ENCODE measurements at places on chromosomes 7 and 10.

- DNase-seq: no peak
Observed at GRCh38 chr7:131459256-131459655, 97.2 kb downstream of the PODXL start.

DNA sequence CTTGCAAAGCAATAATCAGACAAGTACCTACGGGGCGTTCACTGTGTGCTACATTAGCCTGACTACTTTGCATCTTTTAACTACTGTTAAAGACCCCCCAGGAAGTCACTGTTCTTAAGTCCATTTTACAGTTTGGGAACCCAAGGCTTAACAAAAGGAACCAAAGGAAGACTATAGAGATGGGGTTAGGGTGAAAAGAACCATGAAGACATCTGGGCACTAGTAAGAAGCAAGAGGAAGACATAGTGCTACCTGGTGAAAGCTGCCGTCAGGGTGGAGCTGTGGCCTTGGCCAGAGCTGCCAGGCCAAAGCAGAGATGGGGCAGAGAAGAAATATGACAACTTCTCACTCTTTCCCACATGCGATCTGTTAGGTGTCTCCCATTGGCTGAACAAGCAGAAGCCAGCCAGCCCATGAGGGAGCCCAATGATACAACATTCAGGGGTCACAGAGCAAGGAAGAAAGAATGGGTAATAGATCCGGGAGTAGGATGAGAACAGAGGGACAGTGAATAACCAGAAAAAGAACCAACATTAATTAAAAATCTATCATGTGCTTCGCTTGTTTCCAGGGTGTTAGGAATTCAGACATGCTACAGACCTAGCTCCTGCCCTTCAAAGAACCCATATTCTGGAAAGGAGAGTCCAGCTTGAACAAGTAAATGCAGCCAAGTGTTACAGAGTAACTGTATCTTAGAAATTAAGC lies 85.4 kb downstream of the ARID5B start:
- no peak for DNase-seq

DNA sequence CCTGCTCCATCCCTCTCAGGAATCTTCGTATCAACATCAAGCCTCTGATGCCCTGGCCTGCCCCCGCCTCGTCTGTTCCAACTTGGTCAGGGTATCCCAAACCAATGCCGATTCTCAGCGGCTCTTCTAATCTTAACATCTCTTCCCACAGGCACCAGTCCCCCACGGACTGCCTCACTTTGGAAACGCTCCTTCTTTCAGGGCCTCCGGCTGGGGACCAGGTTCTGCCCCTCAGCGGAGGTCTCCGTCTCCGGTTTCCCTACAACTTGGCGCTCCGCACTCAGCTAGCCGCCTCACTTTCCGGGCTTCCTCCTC lies 488 bp downstream of the ABCF2 start:
- no peak for DNase-seq

DNA sequence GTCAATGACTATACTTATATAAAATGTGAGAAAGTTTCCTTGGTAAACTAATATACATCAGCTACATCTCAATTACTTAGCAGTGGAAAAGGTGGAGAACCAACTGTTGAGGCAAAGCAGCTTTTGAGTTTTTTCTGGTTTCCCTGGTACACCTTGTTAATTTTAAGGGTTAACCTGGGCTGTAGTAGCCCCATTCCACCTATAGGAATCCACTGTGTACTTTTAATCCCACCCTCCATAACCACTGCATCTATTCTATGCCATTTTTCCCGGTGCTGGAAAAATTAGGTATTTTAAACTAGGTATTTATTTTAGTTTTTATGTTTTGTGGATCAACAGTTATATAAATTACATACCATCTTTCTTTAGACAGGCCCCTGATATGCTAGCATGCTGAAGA lies 42.4 kb downstream of the NRBF2 start:
- DNase-seq: no peak

DNA sequence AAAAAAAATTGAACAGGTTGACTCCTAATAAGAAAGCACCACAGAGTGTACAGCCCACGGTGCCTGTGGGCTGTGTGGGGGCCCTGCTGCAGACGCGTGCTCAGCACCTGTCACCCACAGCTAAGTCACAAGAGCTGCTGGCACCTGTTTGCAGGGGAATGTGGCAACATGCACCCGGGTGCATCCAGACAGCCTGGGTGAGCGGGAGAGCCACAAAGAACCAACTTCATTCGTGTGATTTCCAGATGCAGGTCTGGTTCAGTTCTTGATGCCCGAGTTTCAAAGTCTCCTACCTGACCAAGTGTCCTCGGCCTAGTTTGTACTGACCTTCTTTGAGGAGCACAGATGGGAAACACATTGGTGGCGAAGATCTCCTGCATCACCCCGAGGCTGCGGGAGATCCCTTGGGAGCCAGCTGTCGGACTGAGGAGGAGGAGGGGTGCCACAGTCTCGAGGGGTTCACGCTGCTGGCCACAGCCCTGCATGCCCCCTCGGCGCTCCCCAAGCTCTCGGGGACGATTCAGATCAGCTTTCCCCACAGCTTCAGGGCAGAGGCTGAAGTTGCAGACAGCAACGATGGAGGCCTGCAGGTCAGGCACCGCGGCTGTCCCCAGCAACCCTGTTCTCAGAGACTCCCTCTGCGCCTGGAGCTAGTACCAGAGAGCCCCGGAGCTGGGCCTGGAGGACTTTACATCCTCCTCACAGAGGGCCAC lies 35.3 kb downstream of the AMZ1 start:
- peak; percentile 7 for DNase-seq

DNA sequence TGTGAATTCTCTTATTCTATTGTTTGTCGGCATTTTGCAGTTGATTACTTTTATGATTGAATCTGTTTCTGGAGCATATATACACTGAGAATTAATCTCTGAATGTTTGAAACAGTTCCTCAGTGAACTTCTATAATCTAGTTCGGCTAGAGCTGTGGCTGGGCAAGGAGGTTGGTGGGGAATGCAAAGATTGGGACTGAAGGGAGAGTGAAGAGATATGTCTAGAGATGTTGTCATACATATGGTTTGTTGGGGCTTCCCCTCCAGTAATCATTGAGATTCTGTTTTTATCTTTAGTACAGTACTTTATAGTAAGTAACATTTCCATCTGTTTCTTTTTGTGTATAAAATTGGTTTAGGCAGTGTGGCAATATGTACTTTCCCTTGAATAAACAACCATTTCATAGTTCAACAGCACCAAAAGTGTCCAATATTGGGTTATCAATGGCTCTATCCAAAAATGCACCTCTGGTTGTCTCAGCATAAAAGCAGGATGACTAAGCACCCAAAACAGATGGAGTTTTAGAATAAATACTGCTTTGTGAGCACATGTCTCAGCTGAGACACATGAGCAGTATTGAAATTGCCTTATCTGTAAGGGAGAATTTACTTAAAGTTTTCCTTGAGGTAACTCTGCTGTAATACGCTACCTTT lies 36.7 kb downstream of the WAC start:
- no peak for DNase-seq

GRCh38 chr7:8084836-8085235 lies 116.2 kb downstream of the GLCCI1 start:
- DNase-seq: no peak

GRCh38 chr7:2990949-2991470 lies 52.7 kb downstream of the CARD11 start:
- no peak for DNase-seq

GRCh38 chr10:37067576-37067975 lies 57.8 kb upstream of the ANKRD30A start:
- DNase-seq: no peak

DNA sequence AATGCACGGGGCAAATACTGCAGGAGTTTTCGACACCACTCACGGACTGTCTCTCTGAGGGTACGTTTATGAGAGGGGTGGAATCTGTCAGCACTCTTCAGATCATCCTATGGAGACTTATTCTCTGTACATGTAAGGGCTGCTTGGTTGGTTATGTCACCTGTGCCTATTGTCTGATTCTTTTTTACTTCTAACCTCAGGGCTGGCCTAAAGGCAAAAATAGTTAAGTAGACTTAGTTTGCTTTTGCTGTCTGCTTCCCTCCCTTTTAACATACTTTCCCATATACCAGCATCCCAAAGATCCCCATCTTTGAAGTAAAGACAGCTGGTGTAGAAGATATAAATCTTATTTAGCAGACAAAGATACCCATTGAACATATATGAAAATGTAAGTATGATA lies 105.9 kb downstream of the PRKG1 start:
- no peak for DNase-seq

DNA sequence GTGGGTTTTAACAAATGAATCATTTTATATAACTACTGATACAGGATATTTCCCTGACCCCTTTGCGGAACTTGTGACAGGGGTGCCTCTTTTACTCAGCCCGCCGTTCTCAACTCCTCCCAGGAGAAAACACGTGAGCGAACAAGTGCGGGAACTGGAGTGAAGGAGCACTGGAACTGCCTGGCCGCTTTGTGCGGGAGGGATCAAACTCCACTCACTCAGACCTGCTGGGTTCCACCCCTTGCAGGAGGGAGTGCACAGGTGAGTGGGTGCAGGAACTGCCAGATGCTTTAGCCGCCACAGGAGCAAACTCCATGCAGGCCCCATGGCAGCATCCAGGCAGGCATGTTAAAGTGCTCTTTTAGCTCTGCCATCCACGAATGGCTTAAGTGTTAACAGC lies 513.4 kb upstream of the GRM3 start:
- DNase-seq: no peak

GRCh38 chr7:130877991-130878305 lies 143.9 kb upstream of the KLF14 start:
- DNase-seq: no peak

- no peak for DNase-seq
Observed at GRCh38 chr10:16652154-16652553, 130.5 kb upstream of the C1QL3 start.

- no peak for DNase-seq
Observed at GRCh38 chr10:91127341-91128082, 93.0 kb upstream of the PCGF5 start.

GRCh38 chr10:77522268-77522809 lies 115.3 kb downstream of the KCNMA1 start:
- DNase-seq: no peak

GRCh38 chr10:123496996-123497660 lies 169.0 kb upstream of the GPR26 start:
- DNase-seq: no peak

- no peak for DNase-seq
Observed at GRCh38 chr7:95056901-95057300, 149.5 kb downstream of the PPP1R9A start.

DNA sequence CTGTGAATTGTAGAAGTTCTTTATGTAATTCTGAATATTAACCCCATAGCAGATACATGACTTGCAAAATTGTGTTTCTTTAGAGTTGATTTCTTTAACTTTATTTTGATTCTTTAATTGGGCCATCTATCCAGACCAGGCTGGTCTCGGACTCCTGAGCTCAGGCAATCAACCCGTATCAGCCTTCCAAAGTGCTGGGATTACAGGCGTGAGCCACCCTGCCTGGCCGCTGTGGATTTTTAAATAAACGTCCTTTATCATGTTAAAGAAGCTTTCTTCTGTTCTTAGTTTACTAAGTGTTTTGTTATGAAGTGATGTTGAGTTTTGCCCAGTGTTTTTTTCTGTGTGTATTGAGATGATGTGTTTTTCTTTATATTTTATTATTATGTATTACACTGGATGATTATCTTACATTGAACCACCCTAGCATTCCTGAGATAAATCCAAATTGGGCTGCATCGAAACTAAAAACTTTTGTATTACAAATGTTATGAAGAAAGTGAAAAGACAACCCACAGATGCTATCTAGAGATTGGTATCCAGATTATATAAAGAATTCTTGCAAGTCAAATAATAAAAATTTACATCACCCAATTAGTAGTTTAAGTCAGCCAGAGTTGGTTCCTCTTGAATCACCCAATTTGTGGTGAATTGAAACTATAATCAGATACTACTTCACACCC lies 118.1 kb downstream of the TPST1 start:
- no peak for DNase-seq

GRCh38 chr7:86301301-86301700 lies 342.4 kb upstream of the GRM3 start:
- DNase-seq: no peak

- DNase-seq: no peak
Observed at GRCh38 chr10:93999401-93999851, 5.7 kb downstream of the PLCE1 start.

DNA sequence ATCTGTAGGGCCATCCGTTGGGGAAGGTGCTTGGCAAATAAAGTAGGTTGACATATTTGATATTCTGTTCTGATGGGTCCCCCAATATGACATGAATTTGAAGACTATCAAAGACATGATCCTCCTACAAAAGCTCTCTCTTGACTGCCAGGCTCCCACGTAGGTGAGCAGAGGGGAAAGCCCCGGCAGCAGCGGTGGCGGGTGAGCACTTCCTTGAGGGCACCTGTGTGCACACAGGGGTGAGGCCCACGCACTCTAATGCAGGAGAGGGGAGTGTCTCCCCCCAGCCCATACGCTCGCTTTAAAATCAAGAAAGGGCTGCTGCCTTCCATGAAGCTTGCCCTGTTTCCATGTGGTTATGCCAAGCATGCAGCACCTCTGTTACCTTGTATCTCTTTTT lies 100.4 kb downstream of the TAX1BP1 start:
- peak; percentile 39 for DNase-seq

GRCh38 chr7:139913021-139913844 lies 84.2 kb downstream of the TBXAS1 start:
- DNase-seq: no peak

- no peak for DNase-seq
Observed at GRCh38 chr7:34656041-34656440, 2.0 kb upstream of the NPSR1 start.

DNA sequence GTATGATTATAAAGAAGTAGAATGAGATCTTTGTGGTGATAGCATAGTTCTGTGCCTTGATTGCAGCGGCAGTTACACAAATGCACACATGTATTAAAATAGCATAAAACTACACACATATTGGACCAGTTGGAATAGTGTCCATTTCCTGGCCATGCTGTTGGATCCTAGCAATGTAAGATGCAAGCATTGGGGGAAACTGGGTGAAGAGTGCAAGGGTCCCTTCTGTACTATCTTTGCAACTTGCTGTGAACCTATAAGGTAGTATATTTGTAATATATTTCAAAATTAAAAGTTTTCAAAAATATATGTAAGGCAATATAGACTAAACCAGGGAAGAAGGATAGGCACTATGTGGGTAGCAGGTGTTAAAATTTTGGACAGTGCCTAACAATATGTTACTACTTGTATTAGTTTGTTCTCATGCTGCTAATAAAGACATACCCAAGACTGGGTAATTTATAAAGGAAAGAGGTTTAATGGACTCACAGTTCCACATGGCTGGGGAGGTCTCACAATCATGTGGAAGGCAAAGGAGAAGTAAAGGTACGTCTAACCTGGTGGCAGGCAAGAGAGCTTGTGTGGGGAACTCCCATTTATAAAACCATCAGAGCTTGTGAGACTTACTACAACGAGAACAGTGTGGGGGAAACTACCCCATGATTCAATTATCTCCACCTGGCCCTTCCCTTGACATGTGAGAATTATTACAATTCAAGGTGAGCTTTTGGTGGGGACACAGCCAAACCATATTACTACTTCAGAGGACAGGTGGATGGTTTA lies 71.4 kb downstream of the RGS10 start:
- no peak for DNase-seq

DNA sequence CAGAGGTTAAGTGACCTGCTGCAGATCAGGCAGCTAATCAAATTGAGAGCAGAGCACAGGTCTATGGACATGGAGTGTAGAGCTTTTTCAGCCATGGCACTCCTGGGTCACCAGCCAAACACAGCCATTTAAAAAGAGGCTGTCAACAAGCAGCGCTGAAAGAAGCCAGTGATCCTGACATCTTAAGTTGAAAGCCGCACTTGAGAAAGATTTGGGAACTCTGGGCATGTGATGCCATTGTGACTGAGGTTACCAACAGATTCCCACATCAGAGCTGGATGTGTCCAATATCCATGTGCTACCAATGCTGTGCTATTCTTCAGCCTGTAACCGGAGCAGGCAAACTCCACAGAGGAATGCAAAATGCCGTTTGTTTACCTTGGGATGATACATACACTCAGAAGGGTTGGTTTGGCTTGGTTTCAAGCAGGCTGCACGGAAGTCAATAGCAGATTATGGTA lies 56.2 kb upstream of the ABLIM1 start:
- DNase-seq: no peak

All from activated T-cell treated with anti-CD3 and anti-CD28 coated beads, Interleukin-2, amount 50 U/mL, for 1 hour (primary cell).